Stimulated activated naive CD4-positive, alpha-beta T cell (primary cell): ENCODE measurements at places on chromosomes 13 and 19.

DNA sequence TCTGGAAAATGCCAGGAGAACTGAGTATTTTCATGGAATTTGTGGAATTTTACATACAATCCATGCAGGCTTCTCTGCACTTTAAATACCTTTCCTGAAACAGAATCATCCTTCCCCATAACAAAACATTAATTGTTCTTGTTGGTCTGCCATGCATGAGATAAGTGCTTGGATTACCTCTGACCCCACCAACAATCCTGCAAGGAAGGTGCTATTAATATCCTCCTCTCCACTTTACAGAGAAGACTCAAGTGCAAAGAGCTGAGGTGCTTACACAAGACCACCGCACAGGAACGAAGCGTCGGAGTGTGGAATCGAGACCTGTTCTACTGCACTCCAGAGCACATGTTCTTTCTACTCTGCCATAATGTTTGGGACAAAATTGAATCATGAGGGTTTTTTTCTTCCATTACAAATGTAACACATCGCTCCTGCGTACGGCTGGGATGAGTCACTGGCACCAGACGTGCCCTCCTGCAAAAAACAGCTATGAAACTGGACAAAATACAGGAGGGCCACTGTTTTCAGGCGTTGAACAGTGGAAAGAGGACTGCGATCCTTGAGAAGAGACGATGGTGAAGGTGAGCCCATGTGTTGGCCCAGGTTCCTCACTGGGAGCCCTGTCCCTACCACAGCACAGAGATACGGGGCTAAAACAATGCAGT is 12.9 kb upstream of the LRRC4B start:
- DNase-seq, result no peak

DNA sequence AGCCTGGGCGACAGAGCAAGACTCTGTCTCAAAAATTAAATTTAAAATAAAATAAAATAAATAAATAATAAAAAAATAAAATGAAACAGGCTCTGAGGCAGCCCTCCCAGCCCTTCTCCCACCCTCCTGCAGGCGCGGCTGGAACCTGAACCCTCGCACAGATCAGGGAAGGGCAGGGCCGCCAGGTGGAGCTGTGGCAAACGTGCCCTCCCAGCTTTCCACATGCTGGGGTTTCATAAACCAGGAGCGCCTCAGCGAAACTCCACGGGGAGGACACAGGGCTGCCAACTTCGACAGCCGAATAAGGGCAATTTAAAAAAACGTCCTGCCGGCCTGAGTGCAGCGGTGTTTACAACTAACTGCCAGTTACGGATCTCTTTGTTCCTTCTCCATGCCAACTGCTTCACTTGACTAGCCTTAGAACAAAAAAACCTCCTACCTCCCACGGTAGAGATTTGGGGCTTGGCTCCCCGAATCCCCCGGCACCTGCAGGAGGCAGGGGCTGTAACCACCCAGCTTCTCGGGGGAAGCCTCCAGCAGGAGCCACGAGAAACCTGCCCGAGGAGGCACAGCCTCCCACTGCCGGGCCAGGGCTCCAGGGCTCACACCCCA is 15.9 kb downstream of the ZNF787 start:
- DNase-seq, result peak; percentile 57

DNA sequence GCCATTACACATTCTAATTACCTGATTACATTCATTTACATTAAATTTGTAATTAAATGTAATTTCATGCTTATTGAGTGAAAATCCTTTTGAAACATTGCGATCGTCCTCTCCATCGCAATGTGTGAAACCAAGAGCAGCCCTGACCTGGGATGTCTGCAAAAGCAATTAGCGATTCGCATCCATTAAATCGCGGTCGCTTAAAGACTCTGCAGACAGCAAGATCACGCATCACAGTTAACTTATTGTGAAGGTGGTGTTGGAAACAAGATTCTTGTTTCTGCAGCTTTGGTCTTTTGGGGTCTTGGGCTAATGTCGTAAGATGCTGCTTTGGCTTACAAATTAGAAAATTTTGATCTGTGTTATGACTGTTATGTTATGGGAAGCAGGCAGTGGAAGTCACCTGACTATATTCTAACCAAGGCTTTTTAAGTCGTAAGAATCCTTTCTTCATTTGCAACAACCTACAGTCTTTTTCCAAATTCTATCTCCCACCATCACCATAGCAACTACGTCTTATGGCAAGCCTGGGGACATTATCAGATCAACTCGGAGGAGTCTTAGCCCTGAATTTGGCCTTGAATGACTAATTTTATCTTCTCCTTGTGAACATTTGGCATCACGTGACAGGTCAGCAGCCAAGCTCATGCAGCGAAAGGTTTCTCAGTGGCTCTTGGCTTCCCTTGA is 142.8 kb upstream of the SOX1 start:
- no peak for DNase-seq

- no peak for DNase-seq
Observed at GRCh38 chr13:93847162-93847561, 620.6 kb downstream of the GPC6 start.

DNA sequence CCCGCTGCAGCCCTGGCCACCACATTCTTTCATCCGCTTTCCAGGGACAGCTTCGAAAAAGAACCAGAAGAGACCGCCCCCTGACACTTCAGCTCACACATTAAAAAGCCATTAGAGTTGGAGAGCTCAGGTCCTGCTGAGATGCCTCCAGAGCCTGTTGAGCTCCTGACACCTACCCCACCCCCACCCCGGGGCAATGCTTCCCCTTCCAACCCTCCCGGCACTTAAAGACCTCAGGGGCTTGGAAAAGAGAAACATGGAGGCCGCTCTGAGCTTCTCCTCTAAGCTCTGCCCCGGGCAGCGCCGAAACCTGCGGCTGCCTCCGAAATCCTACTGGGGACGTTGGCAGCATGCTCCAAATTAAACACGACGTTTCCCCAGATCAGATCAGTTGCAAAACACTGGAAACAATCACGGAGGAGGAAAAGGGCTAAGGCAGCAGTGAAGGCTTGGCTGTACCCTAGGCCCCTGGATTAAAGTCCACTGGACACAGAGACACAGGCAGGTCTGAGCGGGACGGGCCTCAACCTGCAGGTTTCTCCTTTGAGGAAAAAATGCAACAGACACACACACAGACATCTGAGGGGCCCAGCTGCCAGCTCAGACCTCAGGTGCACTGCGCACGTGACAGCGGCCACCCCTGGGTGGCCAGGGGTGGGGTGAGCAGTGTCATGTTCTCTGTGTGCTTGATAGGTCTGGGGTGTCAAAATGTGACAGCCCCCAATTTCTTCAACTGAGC is 9.6 kb downstream of the SH3GL1 start:
- DNase-seq, result no peak

GRCh38 chr19:54465426-54466109 is 2.0 kb upstream of the LENG9 start:
- no peak for DNase-seq

DNA sequence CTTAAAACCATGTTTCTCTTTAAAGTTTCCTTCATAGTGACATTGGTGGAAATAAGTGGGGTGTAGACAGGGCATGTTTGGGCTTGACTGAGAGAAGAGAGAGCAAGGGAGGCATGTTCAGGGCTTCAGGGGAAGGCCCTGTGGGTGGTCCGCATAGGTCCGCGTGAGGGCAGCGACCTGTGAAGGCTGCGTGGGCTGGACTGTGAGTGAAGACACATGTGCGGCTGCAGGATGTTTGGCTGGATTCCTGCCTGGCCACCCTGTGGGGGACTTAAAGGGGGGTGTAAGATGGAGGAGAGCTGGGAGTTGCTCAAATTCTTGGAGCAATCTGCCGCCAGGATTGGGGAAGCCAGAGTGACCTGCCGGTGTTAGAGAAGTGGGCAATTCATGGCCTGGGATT is 23.8 kb upstream of the KLF12 start:
- no peak for DNase-seq

DNA sequence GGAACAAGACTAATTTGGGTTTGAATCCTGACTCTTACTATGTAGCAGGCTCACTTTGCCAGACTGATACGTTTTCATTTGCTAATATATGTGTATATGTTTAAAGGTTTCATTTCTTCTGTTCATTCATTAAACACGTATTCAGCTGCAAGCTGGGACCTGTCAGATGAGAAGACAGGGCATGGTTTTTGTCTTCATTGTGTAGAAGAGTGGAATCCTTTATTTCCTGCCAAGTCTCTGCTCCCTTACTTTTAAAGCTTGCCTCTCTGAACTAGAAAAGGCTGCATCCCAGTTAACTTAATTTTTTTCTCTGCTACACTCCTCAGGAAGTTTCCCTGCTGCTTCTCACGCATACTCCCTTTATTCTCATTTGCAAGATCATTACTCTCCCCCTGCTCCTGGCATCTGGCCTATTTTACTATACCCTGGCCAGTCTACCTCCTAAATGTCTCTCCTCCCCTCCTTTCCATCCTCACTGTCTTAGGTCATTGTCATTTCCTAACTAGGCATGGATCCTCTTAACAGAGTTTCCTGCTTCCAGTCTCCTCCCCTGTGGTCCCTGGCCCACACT is 141.0 kb upstream of the TMTC4 start:
- no peak for DNase-seq

DNA sequence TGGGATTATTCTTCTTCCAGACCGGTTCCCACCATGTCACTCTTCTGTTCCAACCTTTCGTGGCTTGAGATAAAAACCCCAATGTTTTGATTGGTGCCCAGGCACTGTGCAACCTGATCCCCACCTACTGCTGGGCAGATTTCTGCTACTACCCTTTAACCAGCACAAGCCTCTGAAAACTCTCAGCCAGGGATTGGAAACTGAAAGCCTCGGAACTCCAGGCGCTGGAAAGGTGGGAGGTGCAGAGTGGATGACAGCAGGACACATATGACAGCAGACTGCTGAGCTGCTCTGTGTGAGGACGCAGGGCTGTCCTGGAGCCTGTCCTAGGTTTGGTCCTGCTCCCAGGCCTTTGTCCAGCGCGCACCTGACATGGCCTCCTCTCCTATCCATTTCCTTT is 68.5 kb upstream of the GTF3A start:
- DNase-seq, result no peak

DNA sequence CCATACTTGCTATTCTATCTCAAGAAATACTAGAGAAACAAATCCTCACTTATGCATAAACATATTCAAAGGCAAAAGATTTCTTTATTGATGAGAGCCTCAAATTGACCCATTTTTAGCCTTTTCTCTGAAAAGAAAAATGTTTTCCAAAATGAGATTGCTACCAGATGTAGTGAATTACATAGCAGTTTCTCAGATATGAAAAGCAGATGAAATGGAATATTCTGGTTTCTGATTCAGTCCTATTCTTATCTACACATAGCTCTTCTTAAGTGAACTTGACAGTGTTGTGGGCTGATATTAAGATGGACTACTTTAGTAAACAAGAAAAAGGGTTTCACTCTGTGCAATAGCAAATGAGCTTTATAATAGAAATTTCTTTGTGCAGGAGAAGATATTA is 183.5 kb downstream of the DNAJC15 start:
- DNase-seq, result no peak

DNA sequence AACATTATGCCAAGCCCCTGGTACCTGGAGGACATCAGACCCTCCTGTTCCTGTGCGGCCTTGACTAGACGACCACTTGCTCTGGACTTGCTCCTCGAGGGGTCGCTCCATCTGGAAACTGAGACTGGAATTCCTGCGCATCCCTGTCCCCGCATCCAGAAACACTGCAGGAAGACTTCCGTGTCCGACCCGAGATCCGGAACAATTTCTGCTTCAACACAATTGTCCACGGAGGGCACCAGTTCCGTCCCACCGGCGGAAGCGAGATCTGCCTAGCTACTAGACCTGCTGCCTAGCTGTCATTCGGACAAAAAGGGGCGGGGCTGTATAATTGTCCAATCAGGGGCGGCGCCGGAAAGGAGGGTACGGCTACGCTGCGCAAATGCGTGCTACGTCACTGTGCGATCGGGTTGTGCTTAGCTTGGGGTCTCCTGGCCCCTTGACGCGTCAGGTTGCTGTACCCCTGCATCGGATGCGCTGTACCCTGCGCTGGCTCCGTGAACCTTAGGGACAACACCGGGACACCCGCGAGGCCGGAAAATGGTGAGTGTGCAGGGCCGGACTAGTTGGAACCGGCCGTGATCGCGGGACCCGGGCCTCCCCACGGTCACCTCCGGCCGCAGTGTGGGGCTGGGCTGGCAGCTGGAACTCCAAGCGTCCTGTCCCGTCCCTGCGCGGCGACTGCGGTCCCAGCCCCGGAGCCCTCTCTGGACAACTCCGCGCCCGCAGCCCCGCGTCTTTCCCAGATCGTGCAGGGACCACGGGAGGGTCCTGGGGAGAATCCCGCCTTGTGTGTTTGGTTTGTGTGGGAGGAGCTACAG is at the start of the genes ZNF490 and ZNF791:
Gene ZNF490, minus strand, starts transcription at position 274 of the 821 bp plus-strand sequence. Its CDS starts 133 bp downstream, at position 141.
Gene ZNF791, plus strand, starts transcription at position 381 of the 821 bp plus-strand sequence. Its CDS starts 160 bp downstream, at position 541.
- DNase-seq, result peak; percentile 93

DNA sequence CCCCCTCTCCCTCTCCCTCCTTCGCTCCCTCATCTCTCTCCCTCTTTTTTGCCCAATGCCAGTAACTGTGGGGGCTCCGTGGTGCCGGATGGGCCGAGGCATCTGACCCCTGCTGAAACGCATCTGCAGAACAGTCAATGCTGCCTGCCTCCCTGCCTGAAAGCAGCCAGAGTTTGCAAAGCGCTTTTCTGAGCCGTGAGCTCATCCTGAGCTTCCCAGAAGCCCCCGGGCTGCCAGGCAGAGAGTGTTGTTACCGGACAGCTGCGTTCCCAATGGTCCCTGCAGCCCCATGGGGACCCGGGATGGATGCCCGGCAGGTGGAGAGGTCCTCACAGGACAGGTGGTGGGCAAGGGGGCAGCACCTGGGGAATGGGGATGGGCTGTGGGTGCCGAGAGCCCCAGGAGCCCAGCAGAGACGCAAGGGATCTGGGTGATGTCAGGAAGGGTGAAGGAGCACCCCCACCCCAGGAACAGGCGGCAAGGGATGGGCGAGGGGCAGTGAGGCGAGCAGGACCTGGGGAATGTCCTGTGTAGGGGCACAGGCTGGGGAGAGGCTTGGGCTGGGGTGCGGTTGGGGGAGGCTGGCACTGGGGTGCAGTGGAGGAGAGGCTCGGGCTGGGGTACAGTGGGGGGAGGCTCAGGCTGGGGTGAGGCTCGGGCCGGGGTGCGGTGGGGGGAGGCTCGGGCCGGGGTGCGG is 33.0 kb downstream of the GPX4 start:
- DNase-seq, result no peak

- DNase-seq, result no peak
Observed at GRCh38 chr13:112738606-112739005, 48.8 kb downstream of the ATP11A start.

GRCh38 chr13:113545931-113546516 is 38.5 kb upstream of the TFDP1 start:
- no peak for DNase-seq

- no peak for DNase-seq
Observed at GRCh38 chr13:54133746-54134145, 1105.1 kb downstream of the OLFM4 start.

GRCh38 chr19:17860331-17860992 is 752 bp downstream of the RPL18A start:
- DNase-seq, result no peak

- no peak for DNase-seq
Observed at GRCh38 chr13:33582121-33582520, 235.8 kb upstream of the RFC3 start.

DNA sequence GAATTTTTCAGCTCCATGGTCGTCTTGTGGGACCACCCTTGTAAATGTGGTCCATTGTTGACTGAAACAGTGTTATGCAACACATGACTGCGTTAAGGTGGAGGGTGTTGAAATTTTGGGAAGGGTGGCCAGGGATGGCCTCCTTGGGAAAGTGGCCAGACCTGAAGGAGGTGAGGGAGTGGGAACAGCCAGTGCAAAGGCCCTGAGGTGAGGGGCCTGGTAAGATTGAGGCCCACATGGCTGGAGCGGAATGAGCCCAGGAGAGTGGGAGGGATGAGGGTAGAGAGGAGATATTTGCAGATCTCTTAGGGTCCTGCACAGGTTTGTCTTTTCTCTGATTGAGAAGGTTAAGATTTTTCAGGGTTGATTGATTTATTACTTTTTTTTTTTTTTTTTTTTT is 18.2 kb downstream of the SIPA1L3 start:
- no peak for DNase-seq
